T-helper 2 cell treated with Interferon-gamma antibody and Interleukin-4, amounts not matched to agents 5 μg/mL and 100 μg/mL, for 36 hours (primary cell): ENCODE measurements at places on chromosomes 12 and 14.

- H3K27ac ChIP-seq = no peak overlapping the region
- no peaks in the 10 kb centered on the region for H3K4me1 ChIP-seq
These were observed 116.8 kb upstream of the NAP1L1 start for GRCh38 chr12:76201316-76201715.

- no peak overlapping the region for H3K4me3 ChIP-seq
- DNase-seq = no peak
- H3K4me1 ChIP-seq = peaks cover 6% of the 10 kb centered on the region
- H3K27ac ChIP-seq = no peak overlapping the region
- H3K36me3 ChIP-seq = no peaks in the 10 kb centered on the region
These were observed 16.7 kb upstream of the TMEM106C start for GRCh38 chr12:47946413-47947323.

DNA sequence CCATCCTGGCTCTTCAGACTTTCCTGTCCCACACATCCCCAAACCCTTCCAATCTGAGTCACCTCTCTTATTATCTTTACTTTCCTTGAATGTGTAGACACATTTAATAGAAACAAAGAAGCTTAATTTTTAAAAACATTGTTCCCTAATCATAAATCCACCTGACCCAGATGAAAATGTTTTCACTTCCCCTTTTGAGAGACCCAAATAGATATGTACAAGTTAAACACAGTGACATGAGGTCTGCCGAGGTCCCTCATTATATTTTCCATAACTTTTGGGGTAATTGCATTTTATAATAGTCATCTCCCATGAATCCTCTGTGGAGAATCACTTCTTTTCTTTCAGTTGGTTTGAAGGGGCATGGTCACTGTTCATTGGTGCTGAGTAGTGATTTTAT is 191.1 kb downstream of the GRIN2B start:
- H3K27me3 ChIP-seq = no peaks in the 10 kb centered on the region
- H3K4me3 ChIP-seq = no peak overlapping the region
- no peaks in the 10 kb centered on the region for H3K4me1 ChIP-seq
- no peak overlapping the region for H3K27ac ChIP-seq
- DNase-seq = no peak
- H3K36me3 ChIP-seq = no peaks in the 10 kb centered on the region

DNA sequence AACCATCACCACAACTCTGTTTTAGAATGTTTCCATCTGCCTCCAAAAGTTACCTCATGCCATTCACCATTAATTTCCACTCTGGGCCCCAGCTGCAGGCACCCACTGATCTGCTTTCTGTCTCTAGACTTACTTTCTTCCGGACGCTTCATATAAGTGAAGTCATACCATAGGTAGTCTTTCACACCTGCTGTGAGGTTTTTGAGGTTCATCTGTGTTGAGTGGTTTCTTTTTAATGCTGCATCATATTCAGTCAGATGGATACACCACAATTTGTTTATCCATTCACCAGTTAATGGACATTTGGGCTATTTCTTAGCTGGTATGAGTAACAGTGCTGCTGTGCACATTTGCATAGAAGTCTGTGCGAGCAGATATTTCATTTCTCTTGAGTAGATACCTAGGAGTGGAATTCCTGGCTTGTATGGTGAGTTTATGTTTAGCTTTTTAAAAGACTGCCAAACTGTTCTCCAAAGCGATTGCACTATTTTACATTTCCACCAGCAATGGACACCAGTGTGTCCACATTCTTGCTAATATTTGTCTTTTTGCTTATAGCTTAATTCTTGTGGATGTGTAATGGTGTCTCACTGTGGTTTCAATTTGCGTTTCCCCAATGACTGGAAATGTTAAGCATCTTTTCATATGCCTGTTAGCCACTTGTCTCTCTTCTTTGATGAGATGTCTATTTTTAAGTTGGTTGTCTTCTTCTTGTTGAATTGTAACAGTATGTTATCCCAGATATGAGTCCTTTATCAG is 48.3 kb downstream of the ZFYVE21 start:
- DNase-seq = no peak
- no peak overlapping the region for H3K4me3 ChIP-seq
- no peaks in the 10 kb centered on the region for H3K27me3 ChIP-seq
- H3K4me1 ChIP-seq = no peaks in the 10 kb centered on the region
- no peak overlapping the region for H3K27ac ChIP-seq

- peaks cover 7% of the 10 kb centered on the region for H3K36me3 ChIP-seq
- DNase-seq = no peak
- H3K27me3 ChIP-seq = peaks cover 8% of the 10 kb centered on the region
These were observed 3.1 kb downstream of the CDH24 start for GRCh38 chr14:23054000-23054811.

DNA sequence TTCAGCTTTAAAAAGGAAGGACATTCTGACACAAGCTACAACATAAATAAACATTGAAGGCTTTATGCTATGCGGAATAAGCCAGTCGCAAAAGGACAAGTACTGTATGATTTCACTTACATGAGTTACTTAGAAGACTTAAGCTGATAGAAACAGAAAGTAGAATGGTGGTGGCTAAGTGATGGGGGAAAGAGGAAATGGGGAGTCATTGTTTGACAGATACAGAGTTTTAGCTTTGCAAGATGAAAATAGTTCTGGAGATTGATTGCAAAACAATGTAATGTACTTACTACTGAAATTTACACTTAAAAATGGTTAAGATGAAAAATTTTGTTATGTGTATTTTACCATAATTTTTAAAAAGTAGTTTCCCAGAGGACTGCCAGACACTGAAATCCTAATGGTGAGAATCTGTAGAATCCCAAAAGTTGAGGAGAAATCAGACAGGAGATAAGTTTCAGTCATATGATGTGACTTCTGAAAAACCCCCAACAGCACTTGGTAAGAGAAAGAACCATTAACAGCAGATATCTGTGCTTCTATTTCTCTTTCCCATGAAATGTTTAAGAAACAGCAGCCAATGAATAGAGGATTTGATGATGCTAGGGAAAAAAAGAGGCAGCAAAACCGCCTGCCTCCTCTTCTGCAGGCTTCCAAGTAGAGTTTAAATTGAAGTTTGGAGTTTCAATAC is 16.6 kb upstream of the CLEC2A start:
- peak overlapping the region; percentile 90 for H3K27ac ChIP-seq
- H3K36me3 ChIP-seq = no peaks in the 10 kb centered on the region
- H3K27me3 ChIP-seq = no peaks in the 10 kb centered on the region
- peaks cover 57% of the 10 kb centered on the region for H3K4me1 ChIP-seq
- DNase-seq = peak; percentile 35

- no peak overlapping the region for H3K4me3 ChIP-seq
- H3K27ac ChIP-seq = no peak overlapping the region
- H3K27me3 ChIP-seq = peaks cover 46% of the 10 kb centered on the region
- DNase-seq = no peak
- peaks cover 2% of the 10 kb centered on the region for H3K4me1 ChIP-seq
These were observed 63.2 kb upstream of the ACTN1 start for GRCh38 chr14:69042299-69042698.

DNA sequence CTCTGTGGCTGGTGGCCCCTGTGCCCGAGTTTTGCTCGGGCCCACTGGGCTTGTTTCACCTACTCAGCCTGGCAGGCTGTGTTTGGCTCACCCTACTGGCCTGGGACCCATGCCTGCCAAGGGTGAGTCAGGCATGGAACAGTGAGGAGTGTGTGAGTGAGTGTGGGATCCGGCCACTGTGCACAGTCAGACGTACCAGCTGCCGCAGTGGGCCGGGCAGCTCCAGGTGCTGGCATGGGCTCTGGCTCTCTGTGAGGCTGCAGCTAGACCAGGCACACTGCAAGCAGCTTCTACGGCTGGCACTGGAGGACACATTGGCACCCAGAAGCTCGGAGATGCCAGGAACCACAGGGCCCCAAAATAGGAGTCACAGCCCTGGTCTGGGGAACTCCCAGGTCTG is 40.6 kb downstream of the HSD17B6 start:
- H3K27ac ChIP-seq = no peak overlapping the region
- no peak overlapping the region for H3K4me3 ChIP-seq
- DNase-seq = no peak
- H3K36me3 ChIP-seq = no peaks in the 10 kb centered on the region
- H3K4me1 ChIP-seq = no peaks in the 10 kb centered on the region
- H3K27me3 ChIP-seq = peaks cover 2% of the 10 kb centered on the region

- H3K27ac ChIP-seq = peak overlapping the region; percentile 72
- H3K4me3 ChIP-seq = peak overlapping the region; percentile 80
- no peak for DNase-seq
- H3K27me3 ChIP-seq = no peaks in the 10 kb centered on the region
These were observed 107.5 kb downstream of the DAD1 start for GRCh38 chr14:22481546-22481945.

DNA sequence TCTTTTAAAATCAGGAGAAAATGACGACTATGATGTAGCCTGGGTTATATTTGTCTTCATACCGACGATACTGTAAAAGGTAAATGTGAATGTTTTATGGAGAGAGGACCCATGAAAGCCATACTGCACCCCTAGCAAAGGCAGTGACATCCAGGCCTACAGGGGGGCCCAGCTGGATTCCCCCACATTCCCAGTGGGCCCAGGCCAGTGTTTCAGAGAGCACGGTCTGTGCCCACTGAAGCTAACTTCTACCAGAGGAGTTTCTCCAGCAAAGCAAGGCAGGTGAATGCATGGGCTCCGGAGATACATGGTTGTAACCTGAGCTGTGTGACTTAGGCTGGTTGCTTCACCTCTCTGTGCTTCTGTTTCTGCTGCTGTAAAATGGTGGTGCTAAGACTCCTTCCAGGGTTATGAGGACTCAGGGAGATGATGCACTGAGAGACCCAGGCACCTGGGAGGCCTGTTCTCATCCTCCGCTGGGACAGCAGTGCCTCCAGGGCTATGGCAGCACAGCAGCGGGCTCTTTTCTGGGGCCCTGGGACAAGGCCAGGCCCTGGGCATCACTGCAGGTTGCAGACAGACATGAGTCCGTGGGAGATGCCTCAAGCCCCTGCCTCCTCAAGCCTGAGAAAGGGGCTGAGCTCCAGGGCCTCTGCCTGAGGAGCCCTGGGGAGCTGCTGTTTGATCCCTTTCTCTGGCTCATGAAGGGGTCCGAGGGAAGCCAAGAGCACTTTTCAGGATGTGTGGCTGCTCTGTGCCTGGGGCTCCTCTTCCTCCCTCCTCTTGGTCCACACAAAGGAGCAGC is 73.7 kb downstream of the SERPINA3 start:
- no peak for DNase-seq
- no peak overlapping the region for H3K27ac ChIP-seq
- H3K27me3 ChIP-seq = peaks cover 9% of the 10 kb centered on the region
- no peak overlapping the region for H3K4me3 ChIP-seq
- peaks cover 3% of the 10 kb centered on the region for H3K4me1 ChIP-seq

DNA sequence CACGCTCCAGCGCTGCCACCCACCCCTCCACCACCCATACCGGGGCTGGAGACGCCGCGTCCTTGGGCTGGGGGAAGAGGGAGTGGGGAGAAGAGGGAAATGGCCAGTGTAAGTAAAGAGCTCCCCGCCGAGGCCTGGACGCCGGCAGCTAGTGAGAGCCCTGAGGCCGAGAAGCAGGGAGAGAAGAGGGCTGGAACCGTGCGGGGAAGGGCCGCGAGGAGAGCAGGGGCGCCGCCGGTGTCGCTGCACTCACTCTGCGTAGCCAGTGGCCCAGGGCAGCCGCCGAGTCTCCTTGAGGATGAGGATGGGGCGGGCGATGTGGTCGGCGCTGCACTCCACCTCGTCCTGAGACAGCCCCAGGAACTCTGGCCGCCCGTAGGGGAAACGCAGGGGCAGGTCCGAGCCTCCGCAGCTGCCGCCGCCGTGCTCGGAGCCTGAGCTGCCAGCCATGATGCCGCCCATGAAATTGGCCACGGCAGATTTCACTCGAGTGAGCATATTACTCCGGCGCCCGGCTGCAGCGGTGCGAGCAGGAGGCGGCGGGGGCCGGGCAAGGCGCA is 631 bp downstream of the PPM1H start:
- no peak overlapping the region for H3K27ac ChIP-seq
- peaks cover 7% of the 10 kb centered on the region for H3K4me1 ChIP-seq
- peak overlapping the region; percentile 90 for H3K4me3 ChIP-seq
- H3K36me3 ChIP-seq = no peaks in the 10 kb centered on the region

GRCh38 chr12:121284551-121285390 is 11.7 kb downstream of the CAMKK2 start:
- H3K36me3 ChIP-seq = peaks cover 2% of the 10 kb centered on the region
- H3K4me3 ChIP-seq = no peak overlapping the region
- no peaks in the 10 kb centered on the region for H3K4me1 ChIP-seq
- no peaks in the 10 kb centered on the region for H3K27me3 ChIP-seq
- DNase-seq = no peak
- no peak overlapping the region for H3K27ac ChIP-seq

DNA sequence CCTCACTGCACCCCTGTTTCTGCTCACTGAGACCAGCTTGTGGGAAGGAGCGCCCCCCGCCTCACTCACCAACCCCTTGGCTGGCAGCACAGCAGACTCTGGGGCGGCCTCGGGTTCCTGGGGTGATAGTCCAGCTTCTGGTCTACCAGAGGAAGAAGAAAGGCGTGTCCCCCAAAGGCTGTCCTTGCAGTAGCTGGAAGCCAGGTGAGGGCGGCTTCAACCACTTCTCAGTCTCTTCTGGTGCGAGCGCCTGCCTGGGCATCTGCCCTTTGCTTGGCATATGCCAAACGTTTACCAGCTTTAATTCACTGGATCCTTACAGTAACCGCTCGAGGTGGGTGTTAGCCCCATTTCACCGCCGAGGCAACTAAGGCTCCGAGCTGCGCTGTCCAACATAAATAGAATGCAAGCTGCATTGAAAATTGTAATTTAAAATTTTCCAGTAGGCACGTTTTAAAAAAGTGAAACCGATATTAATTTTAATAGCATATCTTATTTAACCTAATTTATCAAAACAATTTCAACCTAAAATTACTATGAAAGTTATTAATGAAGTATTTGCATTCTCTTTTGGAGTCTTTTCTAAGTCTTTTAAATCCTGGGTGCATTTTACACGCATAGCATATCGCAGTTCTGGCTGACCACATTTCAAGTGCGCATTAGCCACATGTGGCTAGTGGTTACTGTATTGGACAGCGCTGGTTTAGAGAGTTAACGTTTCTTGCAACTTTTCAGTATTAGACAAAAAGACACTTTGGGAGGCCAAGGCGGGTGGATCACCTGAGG is 872 bp downstream of the FAM177A1 start:
- H3K4me1 ChIP-seq = peaks cover 22% of the 10 kb centered on the region
- H3K36me3 ChIP-seq = peaks cover 12% of the 10 kb centered on the region
- H3K27ac ChIP-seq = peak overlapping the region; percentile 98

- H3K27ac ChIP-seq = no peak overlapping the region
- no peak overlapping the region for H3K4me3 ChIP-seq
- peaks cover 2% of the 10 kb centered on the region for H3K27me3 ChIP-seq
- DNase-seq = no peak
These were observed 22.3 kb downstream of the CRADD start for GRCh38 chr12:93699271-93700145.

- H3K4me1 ChIP-seq = peaks cover 11% of the 10 kb centered on the region
- DNase-seq = no peak
- no peak overlapping the region for H3K27ac ChIP-seq
- H3K4me3 ChIP-seq = peak overlapping the region; percentile 72
- peaks cover 3% of the 10 kb centered on the region for H3K27me3 ChIP-seq
These were observed 21.8 kb downstream of the FKBP11 start for GRCh38 chr12:48903363-48903981.
